ENCODE measurements at places on chromosomes 7 and 10. TPM values are rescaled to one million over a fixed set of nuclear protein-coding genes. Genes with fewer than 3 reads are reported as not detected.

GRCh38 chr10:93703066-93703465 lies 674 bp upstream of the FRA10AC1 start:
- no peak for DNase-seq

DNA sequence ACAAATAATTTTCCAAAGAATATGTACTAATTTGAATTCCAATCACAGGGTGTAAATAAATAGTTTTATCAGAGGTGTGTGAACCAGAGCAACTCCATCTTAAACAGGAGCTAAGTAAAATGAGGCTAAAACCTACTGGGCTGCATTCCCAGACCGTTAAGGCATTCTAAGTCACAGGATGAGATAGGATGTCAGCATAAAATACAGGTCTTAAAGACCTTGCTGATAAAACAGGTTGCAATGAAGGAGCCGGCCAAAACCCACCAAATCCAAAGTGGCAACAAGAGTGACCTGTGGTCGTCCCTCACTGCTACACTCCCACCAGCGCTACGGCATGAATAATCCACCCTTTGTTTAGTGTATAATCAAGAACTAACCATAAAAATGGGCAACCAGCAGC lies 291.7 kb upstream of the SEMA3D start:
- DNase-seq, result no peak

DNA sequence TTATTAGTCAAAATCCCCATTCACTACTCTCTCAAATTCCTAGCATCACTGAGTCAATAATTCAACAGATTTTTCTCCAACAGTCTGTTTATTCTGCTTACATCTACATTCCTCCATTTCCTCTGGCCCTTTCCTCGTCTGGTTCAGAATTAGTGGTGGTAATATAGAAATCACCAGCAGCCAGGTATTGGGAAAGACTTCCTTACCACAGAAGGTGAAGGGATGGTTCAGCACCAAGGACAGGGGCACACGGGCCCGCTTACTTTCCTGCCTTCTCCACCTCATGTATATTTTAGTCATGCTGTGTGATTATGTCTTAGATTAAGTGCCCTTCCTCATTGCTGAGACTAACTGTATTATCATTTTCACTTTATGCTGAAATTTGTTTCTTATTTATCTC lies 70.4 kb upstream of the APBB1IP start:
- DNase-seq, result peak; percentile 24

Gene ABCB4
- 4.6 TPM for total RNA-seq

Gene RNF32
- total RNA-seq, result 0.47 TPM

Data from M059J (cell line).